IMR-90 (cell line): ENCODE measurements at places on chromosomes 13 and 19.
A peak's percentile ranks its signal among the peaks of the same experiment; 100 is the strongest.

DNA sequence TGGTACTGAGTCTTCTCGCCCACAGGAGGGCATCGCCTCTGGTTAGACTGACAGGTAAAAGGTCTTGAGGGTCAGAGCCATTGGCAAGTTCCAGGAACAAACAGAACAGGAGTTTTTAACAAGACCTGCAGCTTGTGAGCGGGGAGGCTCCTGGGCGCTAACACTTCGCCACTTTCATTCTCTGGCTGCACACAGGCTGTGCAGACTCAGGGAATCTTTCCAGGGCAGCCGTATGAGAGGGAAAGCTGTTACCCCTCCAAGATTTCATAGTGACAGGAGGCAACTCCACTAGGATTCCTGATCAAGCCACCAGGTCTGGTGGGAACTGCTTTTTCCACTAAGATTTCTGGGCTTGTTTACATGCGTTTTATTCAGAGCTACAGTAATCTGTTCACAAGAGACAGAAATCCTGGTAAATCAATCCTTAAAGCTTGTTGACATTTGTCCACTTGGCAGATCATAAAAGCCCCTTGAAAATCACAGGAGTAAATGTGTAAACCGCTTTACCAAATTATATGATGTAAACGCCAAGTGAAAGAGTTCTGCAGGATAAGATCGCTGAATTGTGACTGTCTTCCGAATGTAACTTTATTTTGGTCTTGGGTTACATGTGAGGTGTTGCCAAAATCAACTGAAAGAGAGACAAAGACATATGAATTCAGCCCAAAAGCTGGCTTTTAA lies 190.6 kb downstream of the MZT1 start:
- no peaks in the 10 kb centered on the region for H3K36me3 ChIP-seq
- H3K4me1 ChIP-seq: no peaks in the 10 kb centered on the region
- H3K4me3 ChIP-seq: no peak overlapping the region

DNA sequence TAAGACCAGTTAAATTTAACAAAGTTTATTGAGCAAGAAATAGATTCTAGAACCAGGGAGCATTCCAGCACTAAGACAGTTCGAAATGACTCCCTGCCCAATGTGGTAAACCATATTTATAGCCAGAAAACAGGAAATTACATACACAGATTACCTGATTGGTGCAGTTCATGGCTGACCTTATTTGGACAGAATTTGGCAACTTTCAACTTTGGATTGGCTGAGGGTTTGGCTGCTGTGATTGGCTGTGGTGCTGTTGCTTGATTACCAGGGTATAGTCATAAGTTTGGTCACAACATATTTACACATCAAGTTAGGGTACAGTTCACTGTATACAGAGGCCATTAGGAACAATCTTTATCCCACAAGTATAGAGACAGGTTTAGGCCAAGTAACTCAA lies 984.8 kb upstream of the MIR17HG start:
- no peaks in the 10 kb centered on the region for H3K4me1 ChIP-seq
- peak; percentile 0 for DNase-seq
- no peaks in the 10 kb centered on the region for H3K27me3 ChIP-seq
- H3K36me3 ChIP-seq: no peaks in the 10 kb centered on the region
- H3K4me3 ChIP-seq: no peak overlapping the region
- H3K27ac ChIP-seq: no peak overlapping the region

GRCh38 chr13:90385781-90386489 lies 961.6 kb upstream of the MIR17HG start:
- H3K27me3 ChIP-seq: no peaks in the 10 kb centered on the region
- DNase-seq: no peak
- no peaks in the 10 kb centered on the region for H3K4me1 ChIP-seq
- no peak overlapping the region for H3K27ac ChIP-seq
- no peaks in the 10 kb centered on the region for H3K36me3 ChIP-seq
- no peak overlapping the region for H3K4me3 ChIP-seq

DNA sequence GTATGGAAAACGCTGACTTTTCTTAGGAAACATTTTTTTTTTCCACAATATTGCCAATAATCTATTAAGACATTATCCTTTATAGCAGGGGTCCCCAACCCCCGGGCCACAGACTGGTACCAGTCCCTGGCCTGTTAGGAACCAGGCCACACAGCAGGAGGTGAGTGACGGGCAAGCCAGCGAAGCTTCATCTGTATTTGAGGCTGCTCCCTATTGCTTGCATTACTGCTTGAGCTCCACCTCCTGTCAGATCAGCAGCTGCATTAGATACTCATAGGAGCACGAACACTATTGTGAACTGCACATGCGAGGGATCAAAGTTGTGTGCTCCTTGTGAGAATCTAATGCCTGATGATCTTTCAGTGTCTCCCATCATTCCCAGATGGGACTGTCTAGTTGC lies 793.7 kb downstream of the SLITRK5 start:
- DNase-seq: no peak
- H3K27ac ChIP-seq: no peak overlapping the region
- H3K27me3 ChIP-seq: no peaks in the 10 kb centered on the region
- no peaks in the 10 kb centered on the region for H3K4me1 ChIP-seq

- H3K36me3 ChIP-seq: peaks cover 11% of the 10 kb centered on the region
- H3K27me3 ChIP-seq: no peaks in the 10 kb centered on the region
- peak; percentile 44 for DNase-seq
- H3K4me3 ChIP-seq: no peak overlapping the region
- H3K4me1 ChIP-seq: no peaks in the 10 kb centered on the region
Measured at GRCh38 chr19:38932425-38933179, 1.9 kb downstream of the MRPS12 start.

DNA sequence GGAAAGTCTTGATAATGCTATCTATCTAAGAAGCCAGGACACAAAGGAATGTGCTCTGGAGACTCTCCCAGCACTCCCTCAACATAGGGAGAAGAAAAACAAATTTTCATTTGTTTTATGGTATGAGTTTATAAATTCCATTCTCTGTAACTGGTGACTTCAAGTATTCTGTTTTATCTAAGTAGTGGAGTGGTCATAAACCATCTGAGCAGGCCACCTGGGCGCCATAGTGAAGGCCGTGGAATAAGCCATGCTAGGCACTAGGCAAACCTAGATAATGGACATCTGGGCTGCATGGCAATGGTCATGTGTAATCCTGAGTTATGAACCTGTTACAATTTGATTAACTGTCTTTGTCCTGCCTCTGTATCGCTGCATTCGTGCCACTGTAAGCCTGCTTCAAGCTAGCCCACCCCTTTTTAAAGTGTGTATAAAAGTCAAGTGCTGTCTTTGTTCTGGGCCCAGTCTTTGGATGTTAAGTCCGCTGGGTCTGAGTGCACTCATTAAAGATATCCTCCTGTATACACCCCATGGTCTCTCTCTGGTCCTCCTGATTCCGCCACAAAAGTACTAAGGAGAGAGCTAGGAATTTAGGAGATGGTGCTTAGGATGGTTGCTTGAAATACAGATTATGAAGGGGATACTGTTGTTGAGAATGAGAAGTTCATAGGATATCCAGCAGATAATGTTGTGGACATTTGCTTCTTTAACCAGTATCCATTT lies 13.2 kb downstream of the GTF2F2 start:
- peaks cover 8% of the 10 kb centered on the region for H3K36me3 ChIP-seq
- H3K4me3 ChIP-seq: no peak overlapping the region
- H3K27me3 ChIP-seq: no peaks in the 10 kb centered on the region
- no peak overlapping the region; the same call in 1 of the 2 replicates for H3K27ac ChIP-seq
- peaks cover 4% of the 10 kb centered on the region; the same call in 1 of the 2 replicates for H3K4me1 ChIP-seq

GRCh38 chr19:1106841-1107660 lies 3.3 kb downstream of the GPX4 start:
- H3K4me1 ChIP-seq: peaks cover 6% of the 10 kb centered on the region
- no peaks in the 10 kb centered on the region for H3K27me3 ChIP-seq
- H3K27ac ChIP-seq: no peak overlapping the region
